ENCODE measurements at places on chromosomes 5 and 9. TPM values are rescaled to one million over a fixed set of nuclear protein-coding genes. Genes with fewer than 3 reads are reported as not detected.

GRIA1 gene
- total RNA-seq = 0.68 TPM

F2RL2 gene
- 0.33 TPM for total RNA-seq

SLC25A2 gene
- total RNA-seq = not detected

PKN3 gene
- total RNA-seq = 4.4 TPM

FAM221B gene
- not detected for total RNA-seq

ENTREP1 gene
- total RNA-seq = 88.1 TPM

EPB41L4A gene
- 32.3 TPM for total RNA-seq

IL11RA gene
- total RNA-seq = 57.3 TPM

SV2C gene
- 0.11 TPM for total RNA-seq

ZNF622 gene
- total RNA-seq = 30.4 TPM

RLN1 gene
- not detected for total RNA-seq

All from thyroid gland (tissue), 4 donors.